A172 (cell line): ENCODE measurements at places on chromosomes 7 and 10.

- no peak for DNase-seq
These were observed at the start of gene HOXA11 for GRCh38 chr7:27185013-27185853. Gene HOXA11, minus strand, starts transcription at chr7:27185232. Its CDS starts 88 bp downstream, at chr7:27185144.

GRCh38 chr10:133276435-133277201 is at the start of gene ADAM8:
Gene ADAM8, minus strand, starts transcription at chr10:133276868. Its CDS starts 51 bp downstream, at chr10:133276817.
- DNase-seq = no peak

GRCh38 chr10:10513898-10514297 is 503.8 kb upstream of the CELF2 start:
- DNase-seq = no peak

DNA sequence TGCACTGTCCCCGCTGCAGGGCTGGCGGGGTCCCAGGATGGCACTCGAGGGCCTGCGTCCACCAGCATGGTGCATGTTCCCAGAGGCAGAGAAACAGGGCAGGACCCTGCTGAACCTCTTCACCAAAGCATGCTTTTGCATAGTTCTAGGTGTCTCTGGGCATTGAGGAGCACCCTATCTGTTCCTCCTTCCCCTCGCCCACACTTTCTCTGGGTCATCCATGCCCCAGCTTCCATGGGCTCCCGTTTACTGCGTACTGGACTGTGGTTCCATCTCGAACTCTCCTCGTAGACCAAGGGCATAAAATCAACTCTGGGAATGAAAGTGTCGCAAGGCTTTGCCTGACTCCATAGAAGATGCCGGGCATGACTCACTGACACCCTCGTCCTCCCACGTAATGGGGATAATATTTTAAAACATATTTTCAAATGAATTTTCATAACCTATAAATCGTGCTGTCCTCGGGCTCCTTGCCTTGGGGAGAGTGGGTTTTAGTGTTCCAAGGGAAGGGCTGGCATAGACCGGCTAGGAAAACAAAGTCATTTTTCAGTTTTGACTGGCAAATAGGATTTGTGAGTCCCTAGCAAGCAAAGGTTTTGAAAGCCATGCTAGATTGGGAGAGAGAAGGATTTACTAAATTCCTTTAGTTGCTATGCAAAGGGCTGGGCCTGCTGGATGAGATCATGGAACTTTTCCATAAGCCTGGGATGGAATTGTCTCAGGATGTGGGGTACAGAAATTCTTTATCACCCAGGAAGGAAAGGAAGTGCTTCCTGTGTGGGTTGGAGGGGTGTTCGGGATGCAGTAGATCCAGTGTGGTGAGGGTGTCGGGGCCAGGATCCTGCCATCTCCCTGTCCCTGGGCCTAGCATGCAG is 498.7 kb upstream of the MKI67 start:
- no peak for DNase-seq

- no peak for DNase-seq
These were observed 49.3 kb downstream of the HIP1 start for GRCh38 chr7:75689246-75690099.
